ENCODE measurements at places on chromosomes 11 and 22. TPM values are rescaled to one million over a fixed set of nuclear protein-coding genes. Genes with fewer than 3 reads are reported as not detected.
A peak's percentile ranks its signal among the peaks of the same experiment; 100 is the strongest.

- no peak for DNase-seq
These were observed 10.1 kb downstream of the MTFP1 start for GRCh38 chr22:30435674-30436126.

GRCh38 chr11:11968511-11969280, 39.7 kb downstream of the DKK3 start:
- no peak for DNase-seq

The APLNR gene
- 0.41 TPM for total RNA-seq

The SERPING1 gene
- 169 TPM for total RNA-seq

DNA sequence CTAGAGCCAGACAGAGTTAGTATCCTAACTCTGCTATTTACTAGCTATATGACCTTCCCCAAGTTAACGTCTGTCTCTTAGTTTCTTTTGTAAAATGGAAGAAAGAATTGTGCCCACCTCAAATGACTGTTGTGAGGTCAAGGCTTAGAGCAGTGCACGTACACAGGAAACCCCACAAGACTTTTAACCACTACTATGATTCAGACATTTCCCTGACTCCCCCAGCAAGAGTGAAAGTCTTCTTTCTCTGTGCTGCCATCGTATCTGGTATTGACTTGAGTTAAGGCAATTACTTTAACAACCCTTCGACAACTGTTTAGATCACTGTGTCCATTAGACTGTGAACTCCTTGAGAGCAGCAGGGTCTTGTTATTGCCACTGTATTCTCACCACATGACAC, 2.6 kb upstream of the OR52W1 start:
- DNase-seq, result no peak

The KIAA0930 gene
- total RNA-seq, result 20.3 TPM

- peak; percentile 54 for DNase-seq
These were observed 7.9 kb downstream of the LRRC75B start for GRCh38 chr22:24584871-24585411.

DNA sequence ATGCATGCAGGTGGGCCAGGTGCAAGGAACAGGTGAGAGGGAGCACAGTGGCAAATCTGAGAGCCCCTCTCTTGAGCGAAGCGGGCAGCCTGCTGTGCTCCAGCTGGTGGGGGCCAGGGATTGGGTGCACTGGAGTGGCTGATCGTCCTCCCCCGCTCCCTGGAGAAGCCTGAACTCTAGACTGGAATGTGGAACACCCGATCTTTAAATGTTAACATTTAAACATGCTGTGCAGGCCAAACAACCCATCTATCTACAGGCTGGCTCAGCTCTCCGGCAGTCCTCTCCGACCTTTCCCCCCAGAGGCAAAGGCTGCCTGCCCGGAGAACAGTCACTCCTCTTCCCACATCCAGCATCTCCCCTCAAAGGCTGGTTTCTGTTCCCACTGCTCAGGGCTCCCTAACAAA, 5.1 kb downstream of the MRGPRF start:
- DNase-seq, result no peak

- peak; percentile 16 for DNase-seq
These were observed 105.7 kb downstream of the RASSF10 start for GRCh38 chr11:13114566-13115379.

- DNase-seq, result no peak
These were observed 24.2 kb downstream of the OR5B17 start for GRCh38 chr11:58334708-58335107.

GRCh38 chr11:46599340-46600193, 5.7 kb upstream of the AMBRA1 start:
- DNase-seq, result no peak

The ADAMTS15 gene
- 0.31 TPM for total RNA-seq

The OR51B4 gene
- total RNA-seq, result not detected

- DNase-seq, result no peak
These were observed 452.1 kb downstream of the NTM start for GRCh38 chr11:131822506-131822905.

The HYLS1 gene
- 2.4 TPM for total RNA-seq

The FOLR3 gene
- total RNA-seq, result not detected

The HDAC10 gene
- 19.4 TPM for total RNA-seq

DNA sequence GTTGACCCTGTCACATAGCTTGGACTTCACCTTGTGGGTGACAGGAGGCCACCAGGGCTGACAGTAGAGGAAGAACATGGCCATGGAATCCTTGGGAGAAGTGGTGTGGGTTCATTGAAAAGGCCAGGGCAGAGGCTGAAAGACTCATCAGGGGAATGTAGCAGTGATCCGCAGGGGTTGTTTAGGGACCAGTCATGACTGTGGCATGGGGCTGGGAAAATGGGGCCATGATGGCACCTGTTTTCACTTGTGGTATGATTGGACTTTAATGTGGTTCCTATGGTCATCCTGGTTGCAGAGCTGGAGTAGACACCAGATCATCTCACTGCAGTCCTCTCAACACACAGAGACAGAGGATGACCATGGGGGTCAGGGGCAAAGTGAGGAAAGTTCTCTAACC, 66.7 kb upstream of the MYEOV start:
- DNase-seq, result no peak

- DNase-seq, result no peak
These were observed 64.0 kb downstream of the SCN3B start for GRCh38 chr11:123590296-123590912.

DNA sequence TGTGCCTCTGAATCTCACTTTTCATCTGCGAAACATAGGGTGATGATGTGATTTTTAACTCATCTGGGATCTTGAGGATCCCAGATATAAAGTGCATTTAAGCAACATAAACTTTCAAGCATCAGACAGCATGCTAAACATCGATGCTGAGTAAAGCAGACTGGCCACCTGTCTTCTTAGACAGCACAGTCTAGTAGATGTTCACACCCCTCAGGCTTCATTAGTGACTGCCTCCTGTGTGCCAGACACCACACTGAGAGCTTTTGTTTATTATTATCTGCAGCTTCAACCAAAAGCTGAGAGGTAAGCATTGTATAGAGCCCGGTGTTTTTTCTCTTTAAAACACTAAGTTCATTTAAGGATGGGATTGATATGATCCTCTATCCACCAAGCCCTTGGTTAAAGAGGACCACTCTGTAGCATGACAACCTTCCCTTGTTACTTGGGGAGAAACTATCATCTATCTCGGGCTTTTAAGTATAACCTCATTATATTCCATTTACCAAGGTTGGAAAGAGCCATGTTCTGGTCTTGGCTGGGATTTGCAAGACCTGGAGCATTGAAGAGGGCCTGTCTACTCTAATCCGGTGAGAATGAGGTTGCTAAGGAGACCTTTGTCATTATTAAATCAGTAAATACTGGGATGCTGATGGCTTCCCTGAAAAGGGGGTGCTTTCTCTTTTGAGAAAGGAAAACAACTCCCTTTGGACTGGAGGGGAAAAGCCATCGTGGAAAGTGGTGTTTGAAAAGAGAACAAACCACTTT, 114.2 kb upstream of the SEZ6L start:
- DNase-seq, result no peak

The TUBA8 gene
- total RNA-seq, result 1.5 TPM

GRCh38 chr11:130625578-130626306, 177.3 kb downstream of the ADAMTS15 start:
- no peak for DNase-seq

GRCh38 chr11:104531075-104531474, 367.1 kb upstream of the PDGFD start:
- DNase-seq, result no peak

DNA sequence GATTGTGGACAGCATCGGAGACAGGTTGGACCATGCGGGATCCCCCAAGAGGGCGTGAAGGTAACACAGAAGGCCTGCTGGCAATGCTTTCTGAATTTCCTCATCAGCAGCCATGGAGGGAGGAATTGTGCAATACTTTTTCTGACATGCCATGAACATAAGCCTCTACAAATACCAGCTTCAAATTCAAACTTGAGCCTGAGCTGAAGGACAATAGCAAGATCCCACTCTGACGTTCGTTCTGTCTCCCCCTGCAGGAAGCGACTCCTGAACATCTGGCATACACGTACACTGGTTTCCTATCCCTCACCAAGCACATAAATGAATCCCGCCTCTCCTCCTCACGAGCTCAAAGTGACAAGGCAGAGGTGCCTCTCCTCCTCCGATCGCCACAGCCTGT, 312.2 kb downstream of the BRD1 start:
- no peak for DNase-seq

DNA sequence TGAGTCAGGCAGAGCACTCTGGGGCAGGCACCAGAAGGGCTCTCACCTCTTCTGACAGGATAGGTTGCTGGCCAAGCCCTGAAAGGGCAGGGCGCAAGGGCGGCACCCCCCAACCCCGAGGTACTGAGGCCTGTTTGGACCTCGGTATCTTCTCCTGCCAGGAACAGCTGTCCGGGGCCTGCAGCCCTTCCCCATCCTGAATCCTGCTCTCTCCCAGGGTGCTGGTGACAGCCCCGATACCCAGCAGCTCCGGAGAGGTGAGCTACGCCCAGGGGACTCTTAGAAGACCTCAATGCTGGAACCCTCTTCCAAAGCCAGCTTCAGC, 79.1 kb downstream of the PHF21B start:
- DNase-seq, result no peak

DNA sequence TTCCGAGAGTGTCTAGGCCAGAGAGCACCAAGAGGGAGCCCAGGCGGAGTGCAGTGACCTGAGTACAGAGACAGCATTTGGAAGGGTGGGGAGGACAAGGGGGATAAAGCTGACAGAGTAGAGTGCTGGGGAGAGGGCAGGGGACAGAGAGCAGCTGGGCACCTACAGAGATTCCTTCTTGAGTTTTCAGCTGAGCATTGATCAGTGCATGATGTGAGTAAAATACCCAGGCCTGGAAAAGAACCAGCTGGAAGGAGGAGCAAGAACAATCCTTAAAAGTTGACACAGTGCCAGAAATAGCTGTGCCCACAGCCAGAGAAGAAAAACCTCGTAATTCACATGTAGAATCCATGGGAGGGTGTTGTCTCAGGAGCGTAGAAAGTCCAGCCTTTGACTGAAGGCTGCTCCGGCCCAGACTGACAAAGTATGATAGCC, 33.9 kb upstream of the PANX2 start:
- DNase-seq, result no peak

- no peak for DNase-seq
These were observed 16.3 kb downstream of the CHRDL2 start for GRCh38 chr11:74714904-74715303.

The LMNTD2 gene
- total RNA-seq, result 5.8 TPM

The GTPBP1 gene
- total RNA-seq, result 35.4 TPM

The MRPL49 gene
- total RNA-seq, result 20.9 TPM

The SYT7 gene
- 7.0 TPM for total RNA-seq

GRCh38 chr11:18243783-18244362, 4.6 kb downstream of the SAA2 start:
- peak; percentile 41 for DNase-seq

GRCh38 chr11:1083621-1084551, 9.2 kb downstream of the MUC2 start:
- DNase-seq, result no peak

- no peak for DNase-seq
These were observed 432.9 kb upstream of the CNTN5 start for GRCh38 chr11:98587884-98588283.

DNA sequence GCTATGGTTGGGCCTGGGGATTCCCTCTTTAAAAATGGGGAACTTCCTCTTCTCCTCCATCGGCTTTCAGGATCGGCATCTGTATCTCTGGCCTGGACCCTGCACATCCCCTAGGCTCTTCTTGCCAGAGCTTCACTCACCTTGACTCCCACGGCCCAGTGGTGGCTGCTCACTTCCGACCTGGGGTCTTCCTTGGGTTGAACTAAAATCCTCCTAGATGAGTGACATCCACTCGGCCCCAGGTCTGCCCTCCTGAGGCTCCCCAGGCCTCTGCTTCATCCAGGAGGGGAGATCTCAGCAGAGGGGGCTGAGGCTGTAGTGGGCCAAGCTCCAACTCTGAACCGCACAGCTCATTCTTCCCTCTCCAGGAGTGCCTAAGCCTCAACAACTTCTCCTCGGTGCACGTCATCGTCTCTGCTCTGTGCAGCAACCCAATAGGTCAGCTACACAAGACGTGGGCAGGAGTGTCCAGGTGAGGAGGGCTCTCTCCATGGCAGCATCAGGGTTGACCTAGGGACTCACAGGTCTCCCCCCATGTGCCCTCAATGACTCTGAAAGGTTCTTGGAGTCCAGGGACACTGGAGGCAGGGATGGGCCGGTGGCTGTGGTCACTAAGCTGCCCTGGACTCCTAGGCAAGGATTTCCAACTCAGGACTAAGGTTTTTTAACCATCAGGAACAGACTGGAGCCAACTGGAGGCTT, 3.3 kb downstream of the RGL4 start:
- DNase-seq, result no peak

The TMEM132A gene
- 3.1 TPM for total RNA-seq

The CHRM1 gene
- 0.09 TPM for total RNA-seq

- DNase-seq, result peak; percentile 94
These were observed 30.2 kb upstream of the APOBEC3A start for GRCh38 chr22:38927033-38927781.

- no peak for DNase-seq
These were observed 126.1 kb downstream of the NECTIN1 start for GRCh38 chr11:119602745-119603373.

DNA sequence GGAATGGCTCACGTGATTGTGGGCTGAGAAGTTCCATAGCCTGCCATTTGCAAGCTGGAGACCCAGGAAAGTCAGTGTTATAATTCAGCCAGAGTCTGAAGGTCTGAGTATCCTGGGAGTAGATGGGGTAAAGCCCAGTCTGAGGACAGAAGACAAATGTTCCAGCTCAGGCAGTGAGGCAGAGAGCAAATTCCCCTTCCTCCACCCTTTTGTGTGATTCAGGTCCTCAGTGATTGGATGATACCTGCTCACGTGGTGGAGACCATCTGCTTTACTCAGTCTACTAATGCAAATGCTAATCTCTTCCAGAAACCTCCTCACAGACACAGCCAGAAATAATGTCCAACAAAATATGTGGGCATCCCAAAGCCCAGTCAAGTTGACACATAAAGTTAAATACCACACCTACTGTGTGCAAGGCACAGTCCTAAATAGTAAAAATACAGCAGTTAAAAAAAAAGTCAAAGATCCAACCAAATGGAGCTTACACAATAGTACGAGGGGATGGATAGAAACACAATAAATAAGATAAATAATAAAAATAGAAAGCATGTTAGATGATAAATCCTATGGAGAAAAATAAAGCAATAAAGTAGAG, 13.2 kb upstream of the APOL6 start:
- DNase-seq, result no peak

DNA sequence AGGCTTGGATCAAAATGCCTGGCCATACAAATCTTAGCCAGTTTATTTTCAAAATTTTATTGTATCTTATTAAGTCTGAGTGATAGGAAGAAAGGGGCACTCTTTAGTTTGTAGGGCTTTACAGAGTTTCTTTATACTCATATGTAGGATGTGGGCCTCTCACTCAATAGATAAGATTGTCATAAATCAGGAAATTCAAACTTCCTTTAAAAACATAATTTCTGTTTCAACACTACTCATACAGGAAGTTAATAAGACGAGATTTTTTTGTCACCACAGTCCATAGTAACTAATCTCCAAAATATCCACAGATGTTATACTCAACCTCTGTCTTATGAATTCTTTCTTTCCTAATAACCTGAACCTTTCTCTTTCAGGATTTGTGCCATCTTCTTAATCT, 13.3 kb upstream of the OR56B4 start:
- DNase-seq, result no peak
